NCI-H1436 (cell line): ENCODE measurements at places on chromosomes 7 and 10.
A peak's percentile ranks its signal among the peaks of the same experiment; 100 is the strongest.

DNA sequence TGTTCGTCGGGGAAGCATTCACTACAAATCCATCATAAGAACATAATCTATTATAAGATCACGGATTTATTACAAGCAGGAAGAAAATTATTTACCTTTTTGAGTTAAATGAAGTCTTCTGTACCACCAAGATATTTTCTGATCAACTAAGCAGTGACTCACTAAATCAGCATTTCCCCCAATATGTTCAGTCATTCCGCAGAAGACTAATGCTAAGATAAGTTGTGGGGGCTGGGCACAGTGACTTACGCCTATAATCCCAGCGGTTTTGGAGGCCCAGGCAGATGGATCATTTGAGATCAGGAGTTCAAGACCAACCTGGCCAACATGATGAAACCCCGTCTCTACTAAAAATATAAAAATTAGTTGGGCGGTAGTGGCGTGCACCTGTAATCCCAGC is 144.2 kb upstream of the EGR2 start:
- no peak for DNase-seq

DNA sequence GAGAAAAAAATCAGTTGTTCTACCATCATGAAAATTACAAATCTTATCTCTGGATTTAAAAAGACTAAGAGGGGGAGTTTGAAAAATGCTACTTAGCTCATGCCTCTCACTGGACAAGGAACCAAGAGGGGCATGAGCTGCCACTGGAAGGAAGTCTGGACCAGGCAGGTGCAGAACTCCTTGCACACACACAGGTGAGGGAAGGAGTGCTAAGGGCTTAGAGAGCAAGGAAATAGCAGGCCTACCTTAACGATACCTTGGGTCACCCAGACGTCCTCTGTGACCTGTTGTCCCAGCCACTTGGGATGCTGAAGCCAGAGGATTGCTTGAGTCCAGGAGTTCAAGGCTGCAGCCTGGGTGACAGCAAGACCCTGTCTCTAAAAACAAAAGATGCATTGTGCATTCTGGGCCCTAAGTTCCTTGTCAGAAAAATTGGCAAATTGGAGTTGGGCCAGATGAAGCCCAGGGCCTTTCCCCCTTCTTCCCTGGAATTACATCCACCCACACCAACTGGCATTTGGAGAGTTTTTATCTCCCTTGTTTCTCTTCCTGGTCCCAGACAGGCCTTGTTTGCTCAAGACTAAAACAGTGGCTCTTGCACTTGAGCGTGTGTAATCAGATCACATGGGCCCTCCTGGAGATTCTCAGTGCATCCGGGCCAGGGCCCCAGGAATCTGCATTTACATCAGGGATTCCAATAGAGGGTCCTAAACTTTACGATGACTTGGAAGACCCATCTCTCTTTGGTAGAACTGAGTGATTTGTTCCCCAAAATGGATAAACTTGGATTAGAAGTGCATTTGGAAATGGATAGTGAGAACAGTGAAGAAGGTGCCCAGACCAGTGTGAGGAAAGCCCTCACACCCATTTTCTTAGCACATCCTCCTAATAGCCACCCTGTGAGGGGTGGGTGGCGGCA is 3.0 kb downstream of the DDIT4 start:
- no peak for DNase-seq

DNA sequence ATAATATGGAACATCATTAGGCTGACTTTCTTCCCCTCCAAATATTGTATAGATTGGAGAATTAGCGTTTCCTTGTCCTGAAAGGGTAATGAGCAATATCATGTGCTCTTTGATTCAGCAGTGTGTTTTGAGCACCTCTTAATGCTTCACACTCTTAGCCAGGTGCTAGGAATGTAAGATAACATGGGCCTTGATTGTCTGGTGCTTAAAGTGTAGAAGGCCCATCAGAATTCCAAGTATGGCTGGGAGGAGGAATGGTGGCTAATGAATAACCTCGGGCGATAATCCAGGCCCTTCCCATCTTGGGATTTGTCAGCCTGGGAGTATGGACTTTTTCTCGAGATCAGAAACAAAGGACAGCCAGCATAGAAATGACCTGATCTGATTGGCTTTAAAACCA is 8.6 kb downstream of the TSPAN13 start:
- DNase-seq = no peak

- no peak for DNase-seq
These were observed 23.5 kb downstream of the OGDH start for GRCh38 chr7:44629829-44630522.

DNA sequence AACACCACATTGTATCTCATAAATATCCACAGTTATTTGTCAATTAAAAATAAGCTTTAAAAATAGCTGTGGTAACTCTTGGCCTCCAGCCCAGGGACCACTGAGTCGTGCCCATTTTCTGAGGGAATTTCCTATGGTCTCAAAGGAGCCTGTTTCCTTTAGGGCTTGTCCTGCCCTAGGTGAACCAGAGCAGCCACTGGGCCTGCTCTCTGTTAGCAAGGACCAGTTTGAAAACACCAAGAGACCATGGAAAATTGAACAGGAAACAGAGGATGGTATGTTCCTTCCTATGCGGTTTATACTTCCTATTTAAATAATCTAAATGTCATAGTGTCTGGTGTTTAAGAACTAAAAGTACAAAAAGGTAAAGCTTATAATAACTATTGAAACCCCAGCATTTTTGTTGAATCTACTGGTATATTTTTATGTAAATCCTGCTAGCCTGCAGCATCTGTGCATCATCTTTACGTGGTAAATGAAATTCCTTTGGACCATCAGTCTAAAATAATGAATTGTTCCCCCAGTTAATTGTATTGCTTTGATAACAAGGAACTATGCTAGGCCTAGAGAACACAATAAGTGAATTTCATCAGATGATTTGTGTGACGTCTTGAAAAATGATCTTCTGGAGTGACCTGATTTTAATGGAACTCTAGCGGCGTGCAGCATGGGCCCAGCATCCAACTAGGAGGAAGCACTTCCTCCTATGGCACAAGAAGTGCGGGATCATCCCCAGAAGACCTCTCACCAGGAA is 333.7 kb downstream of the GFRA1 start:
- DNase-seq = no peak

DNA sequence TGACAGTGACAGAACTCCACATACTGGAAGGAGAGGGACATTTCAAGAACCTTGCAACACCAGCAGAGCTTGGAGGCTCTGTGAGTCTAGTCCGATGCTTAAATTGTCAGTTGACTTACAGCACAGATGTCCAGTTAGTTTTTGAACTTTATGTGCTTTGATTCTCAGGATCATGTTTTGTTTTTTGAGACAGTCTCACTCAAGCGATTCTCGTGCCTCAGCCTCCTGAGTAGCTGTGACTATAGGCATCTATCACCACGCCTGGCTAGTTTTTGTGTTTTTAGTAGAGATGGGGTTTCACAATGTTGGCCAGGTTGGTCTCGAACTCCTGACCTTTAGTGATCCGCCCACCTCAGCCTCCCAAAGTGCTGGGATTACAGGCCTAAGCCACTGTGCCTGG is 31.8 kb upstream of the STEAP4 start:
- DNase-seq = no peak

- DNase-seq = peak; percentile 58
These were observed 124.0 kb downstream of the TMEM130 start for GRCh38 chr7:98745722-98746318.

DNA sequence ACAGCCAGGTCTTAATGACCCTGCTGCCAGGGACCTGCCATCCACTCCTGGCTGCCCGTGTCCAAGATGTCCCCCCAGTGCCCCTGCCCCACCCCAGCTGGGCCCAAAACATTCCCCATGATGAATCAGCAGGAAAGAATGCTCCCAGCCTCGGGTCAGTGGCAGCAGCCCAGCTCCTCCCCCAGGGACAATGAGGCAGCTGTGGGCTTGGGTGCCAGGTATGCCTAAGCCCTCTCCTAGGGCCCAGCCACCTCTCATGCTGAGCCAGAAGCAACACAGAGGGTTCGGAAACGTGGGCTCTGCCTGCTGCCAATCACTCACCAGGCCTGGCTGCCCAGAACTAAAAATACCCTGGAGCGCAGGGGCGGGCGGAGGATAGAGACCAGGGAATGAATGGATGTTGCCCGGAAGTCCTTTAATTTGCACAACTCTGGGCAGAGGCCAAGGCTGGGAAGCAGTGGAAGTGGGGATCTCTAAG is 1.5 kb upstream of the LOXL4 start:
- DNase-seq = no peak

GRCh38 chr7:36970551-36971514 is 246.5 kb upstream of the AOAH start:
- DNase-seq = peak; percentile 15

DNA sequence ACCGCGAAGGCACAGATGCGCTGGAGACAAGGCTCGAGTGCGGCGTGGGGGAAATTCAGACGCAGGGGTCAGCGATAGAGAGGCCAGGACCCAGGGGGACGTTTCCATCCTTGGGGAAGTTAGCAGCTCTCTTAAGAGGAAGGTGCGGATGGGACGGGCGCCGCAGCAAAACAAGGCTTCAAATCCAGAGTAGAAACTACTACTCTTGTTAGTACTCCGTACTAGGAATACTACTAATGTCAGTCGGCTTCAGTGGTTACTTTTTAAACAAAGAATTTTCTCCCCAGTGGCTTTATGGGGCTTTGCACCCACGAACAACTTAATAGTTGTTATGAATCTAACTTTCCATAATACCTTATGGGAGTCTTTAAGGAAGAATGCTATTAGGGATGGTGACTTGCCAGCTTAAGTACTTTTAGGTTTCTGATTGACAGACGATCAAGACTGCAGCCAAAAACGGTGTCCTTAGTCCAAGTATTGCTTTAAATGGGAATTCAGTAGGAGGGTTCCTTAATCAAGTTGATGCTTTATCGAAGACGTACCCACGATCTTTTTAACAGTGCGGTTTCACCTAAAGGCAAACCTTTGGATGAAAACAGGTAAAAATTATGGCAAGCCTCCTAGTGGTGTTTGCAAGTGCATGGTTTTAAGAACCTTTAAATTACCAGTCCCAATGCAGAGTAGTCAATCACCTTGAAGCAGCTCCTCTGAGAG is 812 bp upstream of the IDE start:
- DNase-seq = no peak

DNA sequence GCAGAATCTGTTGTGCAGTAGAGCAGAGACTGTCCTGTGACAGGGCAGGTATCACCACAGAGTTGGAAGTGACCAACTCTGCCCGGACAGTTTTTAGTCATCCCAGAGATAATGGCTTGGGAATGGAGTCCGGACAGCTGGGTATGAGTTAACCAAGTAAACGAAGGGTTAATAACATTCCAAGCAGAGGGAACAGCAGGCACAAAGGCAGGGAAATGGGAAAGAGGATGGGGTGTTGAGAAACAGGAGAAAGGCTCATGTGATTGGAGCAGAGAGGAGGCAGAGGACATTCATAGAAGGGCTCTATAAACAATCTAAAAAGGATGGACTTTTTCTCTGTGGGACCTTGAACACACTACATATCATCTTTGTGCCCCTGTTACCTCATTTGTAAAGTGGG is 132.2 kb upstream of the YAE1 start:
- DNase-seq = no peak

- no peak for DNase-seq
These were observed 51.5 kb upstream of the MYL10 start for GRCh38 chr7:101680406-101681145.

DNA sequence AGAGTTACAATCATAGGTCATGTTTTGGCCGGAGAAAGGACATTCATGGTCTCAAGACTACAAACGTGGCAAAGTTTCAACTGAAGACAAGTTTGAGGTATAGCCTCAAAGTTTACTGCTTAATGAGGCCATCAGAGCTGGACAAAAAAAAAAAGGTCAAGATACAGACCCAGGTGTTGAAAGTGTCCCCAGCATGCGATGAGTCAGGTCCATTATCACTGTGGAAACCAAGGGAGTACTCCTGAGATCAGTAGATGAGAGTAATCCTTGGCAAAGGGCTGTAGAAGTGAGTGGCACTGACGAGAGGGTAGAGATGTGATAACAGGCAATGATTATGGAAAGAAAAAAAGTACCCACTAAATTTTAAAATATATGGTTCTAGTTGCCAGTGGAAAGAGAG is 80.1 kb upstream of the LRRN3 start:
- no peak for DNase-seq

- DNase-seq = peak; percentile 60
These were observed at the start of gene KIAA1549 for GRCh38 chr7:138981332-138982203. KIAA1549 (minus strand) TSS chr7:138981389; CDS start chr7:138981269, 120 bp downstream.

DNA sequence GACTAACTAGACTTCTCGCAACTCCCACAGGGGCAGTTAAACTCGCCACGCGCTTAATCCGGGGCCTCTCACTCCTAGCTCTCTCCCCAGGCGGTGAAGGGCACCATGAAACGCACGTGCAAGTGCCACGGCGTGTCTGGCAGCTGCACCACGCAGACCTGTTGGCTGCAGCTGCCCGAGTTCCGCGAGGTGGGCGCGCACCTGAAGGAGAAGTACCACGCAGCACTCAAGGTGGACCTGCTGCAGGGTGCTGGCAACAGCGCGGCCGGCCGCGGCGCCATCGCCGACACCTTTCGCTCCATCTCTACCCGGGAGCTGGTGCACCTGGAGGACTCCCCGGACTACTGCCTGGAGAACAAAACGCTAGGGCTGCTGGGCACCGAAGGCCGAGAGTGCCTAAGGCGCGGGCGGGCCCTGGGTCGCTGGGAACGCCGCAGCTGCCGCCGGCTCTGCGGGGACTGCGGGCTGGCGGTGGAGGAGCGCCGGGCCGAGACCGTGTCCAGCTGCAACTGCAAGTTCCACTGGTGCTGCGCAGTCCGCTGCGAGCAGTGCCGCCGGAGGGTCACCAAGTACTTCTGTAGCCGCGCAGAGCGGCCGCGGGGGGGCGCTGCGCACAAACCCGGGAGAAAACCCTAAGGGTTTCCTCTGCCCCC is 19.5 kb downstream of the WNT8B start:
- DNase-seq = peak; percentile 27

GRCh38 chr10:62632071-62632809 is 172.3 kb upstream of the ADO start:
- DNase-seq = no peak

DNA sequence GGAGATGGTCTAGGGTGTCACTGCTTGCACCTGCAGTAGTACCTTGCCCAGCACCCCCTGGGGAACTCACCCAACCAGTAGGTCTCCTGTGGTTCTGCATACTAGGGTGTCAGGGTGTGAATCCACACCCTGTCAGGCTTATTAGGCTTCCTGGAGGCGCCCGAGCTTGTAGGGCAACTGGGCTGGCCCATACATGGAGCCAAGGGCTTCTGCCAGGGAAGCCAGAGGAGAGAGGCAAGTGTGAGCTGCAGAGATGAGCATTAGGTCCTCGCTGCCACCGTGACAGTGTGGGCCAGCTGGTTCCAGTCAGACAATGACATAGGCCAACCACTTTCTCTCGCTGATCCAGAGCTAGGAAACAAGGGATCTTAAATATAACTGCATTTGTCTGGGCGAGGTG is 11.2 kb downstream of the MXI1 start:
- no peak for DNase-seq

DNA sequence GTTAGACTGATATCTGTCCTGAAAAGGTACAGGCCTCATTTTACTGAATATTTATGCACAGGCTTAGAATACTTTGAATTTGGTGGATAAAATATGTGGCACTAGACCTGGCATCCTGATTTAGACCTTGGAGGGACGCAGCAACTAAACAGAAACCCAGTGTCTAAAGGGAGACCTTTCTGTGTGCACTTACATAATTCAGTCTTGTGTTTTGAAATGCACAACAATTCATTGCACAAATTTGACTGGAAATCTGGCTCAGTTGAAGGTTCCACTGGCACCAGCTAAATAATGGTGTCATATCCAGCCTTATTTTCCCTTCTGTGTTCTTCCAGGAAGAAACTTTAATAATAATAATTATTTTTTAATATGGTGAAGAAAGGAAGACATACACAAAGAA is 142.1 kb downstream of the SND1 start:
- DNase-seq = no peak
